Fibroblast of lung (primary cell): ENCODE measurements at places on chromosomes 11 and 22. TPM values are rescaled to one million over a fixed set of nuclear protein-coding genes. Genes with fewer than 3 reads are reported as not detected.
A peak's percentile ranks its signal among the peaks of the same experiment; 100 is the strongest.

GRCh38 chr11:32312865-32313403, 122.4 kb downstream of the WT1 start:
- peak; percentile 76 for DNase-seq
- no peaks in the 10 kb centered on the region for H3K36me3 ChIP-seq
- no peak overlapping the region for H3K27ac ChIP-seq

Gene RIMBP3B
- total RNA-seq, result under 0.01 TPM in 2 replicates

DNA sequence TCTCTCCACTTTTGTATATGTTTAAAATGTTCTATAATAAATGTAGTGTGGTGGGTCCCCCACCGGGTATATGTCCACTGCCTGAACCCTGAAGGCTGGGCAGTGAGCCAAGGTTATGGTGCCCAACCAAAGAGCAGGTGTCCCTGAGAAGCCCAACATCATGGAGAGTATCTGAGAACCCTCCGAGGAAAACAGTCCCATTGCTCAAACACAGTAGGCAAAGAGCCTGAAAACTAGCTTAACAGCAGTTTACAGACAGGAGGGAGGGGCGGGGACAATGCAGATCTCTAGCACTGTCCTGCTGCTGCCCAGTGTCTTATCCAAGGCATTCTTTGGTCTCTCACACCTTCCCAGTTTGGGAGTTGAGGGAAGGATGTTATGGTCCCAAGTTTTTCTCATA, 91.0 kb downstream of the TMPRSS5 start:
- no peaks in the 10 kb centered on the region for H3K4me1 ChIP-seq
- no peaks in the 10 kb centered on the region for H3K27me3 ChIP-seq

Gene EFEMP2
- 48.0 and 74.0 TPM in 2 replicates for total RNA-seq
